ENCODE measurements at places on chromosomes 6 and 20. TPM values are rescaled to one million over a fixed set of nuclear protein-coding genes. Genes with fewer than 3 reads are reported as not detected.

- no peak for DNase-seq
Measured at GRCh38 chr6:106115286-106115685, 29.1 kb downstream of the PRDM1 start.

DNA sequence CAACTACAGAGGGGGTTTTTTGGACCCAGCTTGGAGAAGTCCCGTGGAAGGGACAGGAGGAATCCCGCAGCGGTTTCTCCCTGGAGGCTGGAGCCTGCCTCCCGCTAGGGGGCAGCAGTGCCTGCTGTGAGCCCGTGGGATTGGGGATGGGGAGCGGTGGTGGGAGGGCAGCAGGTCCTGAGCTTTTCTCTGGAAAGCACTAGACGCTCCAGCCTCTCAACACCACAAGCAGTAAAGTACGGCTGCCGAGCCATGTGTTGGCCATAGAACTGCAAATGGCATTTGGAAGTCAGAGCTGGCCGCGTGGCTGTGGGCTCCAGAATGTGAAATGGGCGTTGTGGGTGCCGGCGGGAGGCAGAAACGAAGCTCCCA is 47.8 kb downstream of the GMPR start:
- no peak for DNase-seq

- no peak for DNase-seq
Measured at GRCh38 chr6:42450477-42451332, 1.0 kb downstream of the TRERF1 start.

DDR1 gene
- polyA plus RNA-seq: 201 TPM

PCK1 gene
- polyA plus RNA-seq: 17.8 TPM

EPB41L1 gene
- polyA plus RNA-seq: 75.0 TPM

ZSCAN23 gene
- polyA plus RNA-seq: 13.8 TPM

ANKEF1 gene
- polyA plus RNA-seq: 8.3 TPM

ZNF311 gene
- 6.7 TPM for polyA plus RNA-seq

ARFGEF3 gene
- 8.6 TPM for polyA plus RNA-seq

TGM3 gene
- polyA plus RNA-seq: 0.08 TPM

Measured in left renal pelvis (tissue), 4 donors.